ENCODE measurements at places on chromosomes 7 and 10. TPM values are rescaled to one million over a fixed set of nuclear protein-coding genes. Genes with fewer than 3 reads are reported as not detected.

EPHA1 gene
- total RNA-seq: not detected

DNA sequence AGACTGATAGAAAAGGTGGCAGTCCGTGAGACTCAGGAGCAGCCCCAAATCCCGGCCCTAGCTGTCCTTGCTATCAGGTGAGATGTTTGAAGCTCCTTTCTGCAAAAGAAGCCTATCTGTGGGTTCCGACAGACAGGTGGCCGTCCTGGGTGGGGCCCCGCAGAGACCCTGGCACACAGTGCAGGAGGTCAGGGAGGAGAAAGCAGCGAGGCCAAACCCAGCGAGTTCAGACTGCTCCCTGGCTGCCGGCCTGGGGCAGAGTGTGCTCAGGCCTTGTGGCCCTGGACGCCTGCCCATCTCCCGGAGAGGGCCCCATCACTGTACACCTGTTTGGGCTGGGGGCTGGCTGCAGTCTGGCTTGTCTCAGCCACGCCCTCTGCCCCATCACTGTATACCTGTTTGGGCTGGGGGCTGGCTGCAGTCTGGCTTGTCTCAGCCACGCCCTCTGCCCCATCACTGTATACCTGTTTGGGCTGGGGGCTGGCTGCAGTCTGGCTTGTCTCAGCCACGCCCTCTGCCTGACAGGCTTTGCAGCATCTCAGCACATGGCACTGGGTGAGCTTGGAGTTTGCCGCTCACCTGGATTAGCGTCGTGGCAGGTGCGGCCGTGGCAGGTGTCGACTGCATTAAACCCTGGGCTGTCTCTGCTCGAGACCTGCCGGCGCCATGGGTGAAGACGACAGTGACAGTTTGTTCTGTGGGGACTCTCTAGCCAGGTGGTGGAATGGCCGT lies 11.8 kb upstream of the PRKAR1B start:
- DNase-seq: peak; percentile 73

DNA sequence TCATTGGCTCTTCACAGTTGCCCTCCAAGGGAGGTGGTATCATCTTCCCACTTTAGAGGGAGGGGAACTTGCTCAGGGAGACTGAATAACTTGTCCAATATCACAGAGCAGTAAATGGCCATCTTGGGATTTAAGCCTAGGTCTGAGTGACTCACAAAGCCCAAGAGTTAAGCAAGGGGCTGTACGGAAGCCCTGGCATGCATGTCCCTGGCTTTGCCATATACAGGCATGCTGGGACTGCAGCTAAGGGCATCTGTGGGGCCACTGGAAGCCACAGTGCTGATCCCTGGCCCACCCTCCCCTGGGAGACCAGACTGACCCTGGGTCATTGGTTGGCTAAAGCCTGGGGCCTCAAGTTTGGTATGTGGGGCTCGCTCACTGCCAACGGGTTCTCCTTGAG lies 3.1 kb downstream of the VSIR start:
- DNase-seq: no peak

DNA sequence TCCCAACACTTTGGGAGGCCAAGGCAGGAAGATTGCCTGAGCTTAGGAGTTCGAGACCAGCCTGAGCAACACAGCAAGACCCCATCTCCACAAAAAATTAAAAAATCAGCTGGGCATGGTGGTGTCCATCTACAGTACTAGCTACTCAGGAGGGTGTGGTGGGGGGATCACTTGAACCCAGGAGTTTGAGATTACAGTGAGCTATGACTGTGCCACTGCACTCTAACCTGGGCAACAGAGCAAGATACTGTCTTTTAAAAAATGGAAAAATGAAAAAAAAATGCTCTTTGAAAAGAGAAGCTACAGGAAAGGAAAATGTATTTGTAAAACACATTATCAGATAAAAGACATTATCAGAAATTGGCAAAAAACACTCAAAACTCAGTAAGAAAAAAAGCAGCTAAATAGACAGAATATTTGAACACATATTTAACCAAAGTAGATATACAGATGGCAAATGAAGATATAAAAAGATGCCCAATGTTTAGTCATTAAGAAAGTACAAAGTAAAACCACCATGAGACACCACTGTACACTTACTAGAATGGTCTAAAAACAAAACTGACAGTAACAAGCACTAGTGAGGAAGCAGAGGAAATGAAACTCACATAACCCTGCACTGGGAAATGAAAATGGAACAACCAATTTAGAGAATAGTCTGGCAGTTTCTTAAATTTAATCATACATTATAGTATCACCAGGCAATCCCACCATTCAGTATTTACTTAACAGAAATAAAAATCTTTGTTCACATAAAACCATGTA lies 40.5 kb downstream of the NRBF2 start:
- no peak for DNase-seq
